ENCODE measurements at places on chromosomes 3 and 15.

- no peak for DNase-seq
These were observed 406.8 kb downstream of the MCTP2 start for GRCh38 chr15:94638183-94638582.

- no peak for DNase-seq
These were observed at the start of gene FEZF2 for GRCh38 chr3:62373215-62373614. FEZF2 (minus strand) TSS chr3:62373550; CDS start chr3:62372868, 682 bp downstream.

DNA sequence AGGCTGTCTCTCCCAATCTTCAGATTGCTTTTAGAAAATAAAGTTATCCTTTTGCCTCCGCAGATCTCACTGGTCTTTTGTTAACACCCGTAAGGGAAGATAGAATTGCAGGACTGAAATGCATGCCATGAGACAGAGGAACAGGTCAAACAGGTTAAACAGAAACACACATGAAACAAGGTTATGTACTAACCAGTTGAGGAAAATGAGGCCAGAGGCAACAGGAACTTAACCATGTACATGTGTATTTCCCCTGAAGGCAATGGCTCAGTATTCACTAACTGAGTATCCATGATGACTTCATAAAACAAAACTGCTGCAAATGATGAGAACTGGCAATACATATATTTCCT lies 169.1 kb upstream of the NSMCE3 start:
- DNase-seq, result no peak

DNA sequence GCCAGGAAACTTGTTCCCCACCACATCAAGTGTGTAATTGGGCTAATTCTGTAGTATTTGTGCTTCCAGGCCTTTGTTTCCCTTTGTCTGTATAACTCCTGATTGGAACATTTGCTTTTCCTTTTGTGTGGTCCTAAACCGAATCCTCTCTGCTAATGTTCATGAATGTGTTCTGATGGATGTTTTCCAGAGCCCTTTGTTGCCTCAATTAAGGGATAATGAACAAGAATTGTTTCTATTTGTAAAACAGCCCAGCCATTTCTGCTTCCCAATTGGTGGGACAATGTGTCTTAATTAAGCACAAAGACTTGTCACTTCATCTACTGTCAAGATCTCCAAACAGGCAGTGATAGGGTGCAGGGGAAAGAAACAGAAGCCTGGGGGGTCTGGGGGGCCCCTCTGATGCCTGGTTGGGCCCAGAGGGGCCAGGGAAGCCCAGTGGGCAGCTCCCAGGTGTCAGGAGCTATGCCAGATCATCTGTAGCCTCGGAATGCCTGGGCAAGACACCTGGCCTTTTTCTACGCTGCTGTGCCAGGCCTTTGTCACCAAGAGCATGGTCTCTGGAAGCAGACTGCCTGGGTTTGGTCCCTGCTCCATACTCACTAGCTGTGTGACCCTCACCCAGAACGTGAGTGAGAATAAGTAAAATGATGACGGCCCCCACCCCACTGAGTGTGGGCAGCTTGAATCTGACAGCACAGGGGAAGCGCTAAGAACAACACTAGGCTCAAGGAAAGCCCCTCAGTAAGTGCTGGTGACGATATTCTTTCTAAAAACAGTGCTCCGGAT lies 116.6 kb upstream of the PRR20G start:
- DNase-seq, result no peak

DNA sequence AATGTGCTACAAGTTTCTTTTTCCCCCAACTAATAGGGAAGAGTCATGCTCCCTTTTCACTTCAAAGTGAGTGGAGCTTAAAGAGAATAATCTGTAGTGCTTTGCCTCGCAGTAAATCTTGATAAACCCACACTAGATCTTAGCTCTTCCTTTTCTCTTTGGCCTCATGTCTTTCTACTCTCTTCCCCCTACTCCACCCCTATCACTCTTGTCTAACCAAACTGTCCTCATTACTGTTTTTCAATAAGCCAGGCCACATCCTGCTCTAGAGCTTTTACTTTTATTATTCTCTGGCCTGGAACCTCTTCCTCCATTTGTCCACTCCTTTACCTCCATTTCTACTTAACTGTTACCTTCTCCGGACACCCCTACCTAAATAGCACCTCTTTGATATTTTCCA lies 291.0 kb upstream of the SATB1 start:
- DNase-seq, result no peak

DNA sequence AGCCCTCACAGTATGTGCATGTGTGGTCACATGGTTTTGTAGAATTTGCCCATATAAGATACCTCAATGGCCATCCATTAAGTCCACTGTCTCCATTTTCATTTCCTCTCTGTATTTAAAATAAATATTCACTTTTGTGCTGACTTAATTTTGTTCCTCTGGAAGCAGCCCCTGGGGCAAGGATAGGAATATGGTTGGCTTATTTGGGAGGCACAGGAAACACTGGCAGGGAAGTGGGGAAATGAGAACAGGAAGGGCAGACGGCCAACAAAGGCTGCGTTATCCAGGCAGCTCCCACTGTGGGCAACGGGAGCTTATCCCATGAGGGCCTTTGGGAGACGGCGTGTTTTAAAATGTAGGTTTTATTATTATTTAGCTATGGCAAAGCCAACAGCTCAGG lies 148.6 kb downstream of the SHQ1 start:
- DNase-seq, result no peak

DNA sequence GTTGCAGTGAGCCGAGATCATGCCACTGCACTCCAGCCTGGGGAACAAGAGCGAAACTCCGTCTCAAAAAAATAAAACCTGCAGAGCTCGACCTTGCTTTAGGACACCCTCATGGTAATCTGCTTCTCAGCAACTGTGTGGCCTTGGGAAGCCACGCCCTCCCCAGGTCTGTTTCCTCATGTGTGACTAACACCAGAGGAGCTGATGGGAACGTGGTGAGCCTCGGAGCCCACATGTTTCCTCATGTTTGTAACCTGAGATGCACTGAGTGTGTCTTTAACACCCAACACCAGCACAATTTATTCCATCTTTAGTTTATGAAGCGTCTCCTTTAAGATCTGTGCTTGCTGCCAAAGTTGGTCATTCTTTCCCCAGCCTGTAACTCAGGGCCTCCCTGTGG lies 142.8 kb downstream of the OCA2 start:
- DNase-seq, result no peak

DNA sequence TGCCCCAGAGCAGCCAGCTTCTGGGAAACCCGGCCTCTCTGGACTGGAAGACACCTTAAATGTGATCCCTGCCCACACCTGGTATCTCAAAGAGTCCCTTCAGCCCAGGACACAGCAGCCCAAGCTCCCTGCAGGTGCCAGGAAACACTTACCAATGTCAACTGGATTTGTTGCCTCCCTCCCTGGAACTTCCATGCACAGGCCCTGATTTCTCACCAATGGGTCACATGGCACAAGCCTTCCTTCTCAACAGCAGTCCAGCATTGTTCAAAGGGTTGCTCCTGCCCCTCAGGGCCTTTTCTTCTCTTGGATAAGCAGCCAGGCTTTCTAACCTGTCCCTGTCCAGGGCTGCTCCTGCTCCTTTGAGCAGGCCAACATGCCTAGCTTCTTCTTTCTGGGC lies 31.6 kb downstream of the ANP32A start:
- no peak for DNase-seq

- DNase-seq, result no peak
These were observed 33.6 kb downstream of the CD200 start for GRCh38 chr3:112366522-112366921.

DNA sequence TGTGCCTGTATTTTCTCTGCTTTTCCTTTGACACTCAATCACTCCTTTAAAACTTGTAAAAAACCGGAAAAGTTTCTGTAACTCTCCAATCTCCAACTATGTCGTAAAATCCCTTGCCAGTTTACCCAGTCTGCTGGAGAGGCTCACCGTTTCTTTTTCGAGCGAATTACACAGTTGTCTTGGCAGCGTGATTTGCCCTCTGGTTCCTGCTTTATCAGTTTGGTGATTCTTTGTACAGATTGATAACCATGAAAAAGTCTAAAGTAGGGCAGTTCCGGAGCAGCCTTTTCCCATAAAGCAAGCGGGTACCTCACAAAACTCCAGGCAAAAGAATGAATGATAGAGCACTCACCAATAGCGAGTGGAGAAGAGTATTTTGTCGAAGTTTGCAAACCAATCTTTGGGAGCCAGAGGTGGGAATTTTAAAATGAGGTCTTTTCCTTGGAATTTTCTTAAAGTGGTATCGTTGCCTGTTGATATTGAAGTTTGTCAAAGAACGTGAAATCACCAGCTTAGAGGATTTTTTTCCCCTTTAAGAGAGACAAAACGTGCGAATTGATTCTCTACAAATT lies at the start of gene TTC23:
Gene TTC23, minus strand, starts transcription at position 312 of the 572 bp plus-strand sequence. CDS start 20,869 bp downstream, outside the sequence.
- peak; percentile 53 for DNase-seq

GRCh38 chr15:65056868-65057548 lies 10.8 kb downstream of the RASL12 start:
- no peak for DNase-seq
